ENCODE measurements at places on chromosomes 7 and 10. TPM values are rescaled to one million over a fixed set of nuclear protein-coding genes. Genes with fewer than 3 reads are reported as not detected.

FAM25A gene
- not detected for total RNA-seq

GRCh38 chr7:86963599-86964230, 95.7 kb downstream of the ELAPOR2 start:
- no peak for DNase-seq
- no peak overlapping the region for H3K4me3 ChIP-seq
- H3K27ac ChIP-seq: no peak overlapping the region

DNA sequence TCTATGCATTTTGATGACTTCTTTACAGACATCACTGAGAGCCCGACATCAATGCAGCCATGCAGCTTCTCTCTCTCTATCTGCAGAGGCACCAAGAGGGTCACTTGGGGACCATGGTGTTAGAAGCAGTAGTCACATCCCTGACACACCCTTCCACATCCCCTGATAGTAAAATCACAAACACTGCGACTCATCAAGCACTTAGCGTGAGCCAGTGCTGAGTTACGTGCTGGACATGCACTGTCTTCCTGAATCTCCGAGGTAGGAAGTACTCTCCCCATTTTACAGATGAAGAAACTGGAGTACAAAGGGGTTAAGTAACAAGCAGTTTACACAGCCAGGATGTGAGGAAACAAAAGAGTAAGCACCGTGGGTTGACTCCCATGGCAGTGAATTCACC, 109.2 kb downstream of the OSBPL3 start:
- H3K27ac ChIP-seq: no peak overlapping the region
- peaks cover 21% of the 10 kb centered on the region for H3K4me1 ChIP-seq
- no peaks in the 10 kb centered on the region for H3K27me3 ChIP-seq

GRID1 gene
- total RNA-seq: not detected

TOMM7 gene
- total RNA-seq: 249 TPM

DNA sequence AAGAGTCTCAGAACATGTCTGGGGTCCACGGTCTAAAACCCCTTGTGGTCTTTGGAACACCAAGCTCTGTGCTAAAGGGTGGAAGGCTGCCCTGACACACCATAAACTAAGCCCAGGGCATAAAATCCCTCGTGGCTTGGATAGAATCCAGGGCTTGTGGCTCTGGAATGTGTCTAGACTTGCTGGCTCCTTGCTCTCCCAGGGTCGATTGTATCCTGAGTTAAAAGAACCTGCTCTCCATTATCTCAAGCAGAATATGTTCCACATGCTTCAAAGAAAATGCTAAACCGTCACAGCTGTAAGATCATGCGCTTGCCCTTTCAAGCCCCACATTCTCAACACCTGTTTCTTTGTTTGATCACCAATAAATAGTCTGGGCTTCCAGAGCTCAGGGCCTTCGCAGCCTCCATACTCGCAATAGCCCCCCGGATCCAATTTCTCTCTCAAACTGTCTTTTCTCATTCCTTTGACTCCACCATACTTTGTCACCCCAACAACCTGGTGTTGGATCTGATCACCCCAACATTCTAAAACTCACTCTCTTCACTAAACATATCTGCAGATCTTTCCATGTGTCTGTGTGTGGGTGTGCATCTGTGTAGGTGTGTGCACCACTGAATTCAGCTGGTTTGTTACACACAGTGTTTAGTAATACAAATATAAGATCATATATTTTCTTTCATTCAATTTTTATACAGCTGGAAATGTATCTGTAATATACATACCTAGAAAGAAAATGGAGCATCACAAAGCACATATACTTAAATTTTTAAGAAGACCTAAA, 238.5 kb downstream of the ZMYND11 start:
- H3K36me3 ChIP-seq: no peaks in the 10 kb centered on the region
- DNase-seq: no peak
- H3K27me3 ChIP-seq: no peaks in the 10 kb centered on the region
- peaks cover 5% of the 10 kb centered on the region for H3K4me1 ChIP-seq
- no peak overlapping the region for H3K4me3 ChIP-seq
